Effector memory CD4-positive, alpha-beta T cell (primary cell): ENCODE measurements at places on chromosomes 5 and 9.

GRCh38 chr9:129994882-129995281, 48.1 kb downstream of the FNBP1 start:
- DNase-seq: no peak

DNA sequence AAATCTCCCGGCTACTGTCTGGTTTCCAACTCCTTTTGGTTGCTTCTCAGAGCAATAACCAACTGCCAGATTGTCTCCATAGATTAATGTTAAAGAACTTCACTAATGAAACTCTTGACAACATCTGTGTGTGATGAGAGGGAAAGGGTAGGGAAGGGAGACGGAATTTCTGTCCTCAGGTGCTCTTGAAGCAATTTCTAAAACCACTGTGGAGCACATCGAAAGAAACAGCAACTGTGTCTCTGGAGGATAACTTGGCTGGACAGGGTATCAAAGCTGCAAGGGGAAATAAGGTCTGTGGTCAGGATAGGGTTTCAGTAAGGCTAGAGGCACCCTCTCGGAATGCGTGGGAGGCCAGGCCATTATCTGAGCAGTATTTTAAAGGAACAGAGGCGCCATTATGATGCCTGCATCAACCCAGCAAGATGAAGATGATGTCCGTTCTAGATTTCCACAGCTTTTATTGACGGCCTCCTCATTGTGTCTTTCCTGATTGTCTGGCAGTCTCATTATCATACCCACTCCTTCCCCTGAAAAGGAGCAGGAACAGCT, 76.6 kb downstream of the RORB start:
- DNase-seq: no peak

DNA sequence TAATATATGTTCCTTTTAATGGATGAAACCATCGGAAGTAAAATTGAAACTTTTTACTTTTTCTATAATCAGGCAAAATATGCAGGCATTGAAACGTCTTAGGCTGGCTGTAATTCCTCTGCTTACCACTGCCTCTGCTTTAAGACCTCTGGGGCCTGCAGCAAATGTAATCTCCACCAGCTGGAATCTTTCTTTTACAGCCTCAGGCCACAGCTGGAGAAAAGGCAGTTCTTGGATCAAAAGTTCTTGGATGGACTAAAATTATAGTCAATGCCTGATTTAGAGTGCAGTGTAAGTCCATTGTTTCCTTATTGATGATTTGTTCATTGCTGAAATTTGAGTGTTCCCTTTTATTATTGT, 396.7 kb downstream of the KCTD16 start:
- no peak for DNase-seq

DNA sequence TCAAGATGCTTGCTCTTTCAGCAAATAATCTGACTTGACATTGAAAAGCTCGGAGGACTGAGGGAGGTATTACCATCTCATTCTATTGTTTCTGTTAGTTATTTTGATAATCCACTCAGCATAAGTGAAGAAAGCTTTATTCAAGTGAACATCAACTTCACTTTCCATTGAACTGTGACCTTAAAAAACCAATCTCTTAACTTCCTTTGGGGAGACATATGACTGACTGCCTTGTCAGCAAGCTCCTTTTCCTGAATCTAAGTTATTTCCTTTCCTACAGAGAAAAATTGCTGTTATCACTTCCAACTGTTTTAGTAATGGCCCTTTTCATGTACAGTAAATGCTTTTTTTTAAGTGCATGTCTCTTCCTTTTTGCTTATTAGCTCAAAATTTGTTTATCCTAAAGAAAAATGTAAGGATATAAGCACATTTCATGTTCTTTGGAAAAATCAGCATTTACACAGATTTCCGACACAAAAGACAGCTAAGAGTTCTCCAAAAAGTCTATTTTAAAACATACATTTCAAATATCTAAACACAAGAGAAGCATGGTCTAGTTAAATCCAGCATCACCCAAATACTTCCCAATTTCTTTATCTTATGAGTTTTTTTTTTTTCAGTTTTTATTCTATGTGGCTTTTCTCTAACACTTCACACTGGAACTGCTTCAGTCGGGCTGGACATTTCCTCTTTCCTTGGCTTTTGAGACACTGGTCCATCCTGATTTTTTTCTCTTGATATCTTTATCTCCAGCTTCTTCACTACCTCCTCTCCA, 117.9 kb upstream of the DAB2 start:
- DNase-seq: no peak

DNA sequence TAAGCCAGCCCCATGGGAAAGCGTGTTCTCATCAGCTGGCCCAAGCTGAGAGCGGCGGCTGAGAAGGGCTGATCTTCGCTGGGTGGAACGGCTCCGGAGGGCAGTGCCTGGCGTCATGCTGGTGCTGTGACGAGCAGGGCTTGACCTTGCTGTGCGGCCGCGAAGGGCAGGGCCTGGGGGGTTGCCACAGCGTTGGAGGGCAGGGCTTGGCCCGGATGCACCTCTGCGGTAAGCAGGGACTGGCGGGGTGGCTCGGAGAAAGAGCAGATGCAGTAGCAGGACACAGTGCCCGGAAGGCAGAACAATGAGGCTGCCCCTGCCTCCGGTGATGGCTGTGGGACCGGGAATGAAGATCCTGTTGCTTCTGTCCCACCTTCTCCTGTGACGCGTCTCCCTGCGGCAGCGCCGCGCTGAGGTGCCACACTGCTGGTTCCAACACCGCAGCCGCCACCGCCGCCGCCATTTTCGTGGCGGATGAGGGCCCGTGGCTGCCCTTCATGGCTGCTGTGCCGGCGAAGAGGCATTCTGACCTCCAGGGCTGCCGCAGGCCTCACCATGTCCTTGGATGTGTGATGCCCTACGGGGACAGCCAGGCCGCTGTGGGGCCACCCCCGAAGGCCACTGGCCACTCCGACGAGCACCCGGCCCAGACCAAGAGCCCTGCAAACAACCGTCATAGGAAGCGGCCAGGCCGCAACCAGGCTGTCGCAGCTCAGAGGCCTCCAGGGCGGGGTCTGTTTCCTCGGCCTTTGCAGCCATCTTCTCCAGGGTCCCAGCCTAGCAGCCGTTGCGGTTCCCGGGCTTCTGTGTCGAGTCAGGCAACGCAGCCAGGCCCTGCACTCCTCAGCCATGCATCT, 890.5 kb upstream of the CTNND2 start:
- no peak for DNase-seq

GRCh38 chr5:157463621-157464518, 3.9 kb downstream of the NIPAL4 start:
- DNase-seq: no peak

DNA sequence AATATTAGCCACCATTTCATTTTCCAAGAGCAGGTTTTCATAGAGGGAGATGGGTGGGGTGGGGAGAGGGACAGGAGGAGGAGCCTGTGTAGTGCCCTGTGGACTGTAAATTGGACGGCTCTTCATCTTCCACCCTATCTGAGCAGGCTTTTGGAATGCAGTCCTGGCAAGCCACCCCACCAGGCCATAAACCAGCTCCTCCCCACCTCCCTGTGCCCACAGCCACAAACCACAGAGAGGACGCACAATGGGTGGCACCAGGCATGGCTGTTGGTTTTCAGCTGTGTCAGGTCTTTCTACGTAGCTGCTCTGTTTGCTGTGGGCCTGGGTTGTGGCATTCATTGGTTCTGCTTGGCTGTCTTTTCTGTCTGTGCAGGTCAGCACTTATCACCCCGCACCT, 58.0 kb downstream of the PLAC8L1 start:
- DNase-seq: no peak

- no peak for DNase-seq
These were observed 442.5 kb upstream of the KLF4 start for GRCh38 chr9:107932046-107932445.

GRCh38 chr5:61732796-61733195, 400.7 kb downstream of the ZSWIM6 start:
- DNase-seq: no peak

DNA sequence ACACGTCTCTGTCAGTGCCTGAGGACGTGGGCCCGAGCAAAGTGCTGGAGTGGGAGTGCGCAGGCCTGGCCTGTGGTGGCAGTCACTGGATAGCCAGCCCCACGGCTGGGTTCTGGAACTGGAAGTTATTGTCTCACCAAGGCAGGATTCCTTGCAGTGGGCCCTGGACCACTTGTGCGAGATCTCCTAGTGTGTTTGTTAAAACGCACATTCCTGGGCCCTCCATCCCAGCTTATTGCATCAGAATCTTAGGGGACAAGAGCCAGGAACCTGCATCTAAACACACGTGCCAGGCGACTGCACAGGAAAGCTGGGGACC, 26.9 kb downstream of the PTPA start:
- no peak for DNase-seq

DNA sequence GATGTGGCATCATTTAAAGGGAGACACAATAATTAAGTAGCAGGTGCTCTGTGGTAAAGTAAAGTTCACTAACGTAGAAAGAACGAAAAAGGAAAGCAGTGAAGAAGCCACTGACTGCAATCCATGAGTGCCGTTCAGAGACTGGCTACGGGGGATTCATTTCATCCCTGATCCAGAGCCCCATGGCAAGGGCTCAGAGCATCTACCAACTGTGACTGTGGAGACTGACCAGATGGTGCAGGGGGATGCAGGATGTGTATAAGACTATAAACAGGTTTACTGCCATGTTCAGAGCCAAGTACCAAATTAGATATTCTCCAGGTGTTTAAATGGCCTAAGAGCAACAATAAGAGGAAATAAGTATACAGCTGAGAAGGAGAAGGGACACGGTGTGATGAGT, 47.7 kb downstream of the MARCHF11 start:
- DNase-seq: no peak

GRCh38 chr9:98191181-98191608, 1.2 kb downstream of the CORO2A start:
- DNase-seq: no peak

DNA sequence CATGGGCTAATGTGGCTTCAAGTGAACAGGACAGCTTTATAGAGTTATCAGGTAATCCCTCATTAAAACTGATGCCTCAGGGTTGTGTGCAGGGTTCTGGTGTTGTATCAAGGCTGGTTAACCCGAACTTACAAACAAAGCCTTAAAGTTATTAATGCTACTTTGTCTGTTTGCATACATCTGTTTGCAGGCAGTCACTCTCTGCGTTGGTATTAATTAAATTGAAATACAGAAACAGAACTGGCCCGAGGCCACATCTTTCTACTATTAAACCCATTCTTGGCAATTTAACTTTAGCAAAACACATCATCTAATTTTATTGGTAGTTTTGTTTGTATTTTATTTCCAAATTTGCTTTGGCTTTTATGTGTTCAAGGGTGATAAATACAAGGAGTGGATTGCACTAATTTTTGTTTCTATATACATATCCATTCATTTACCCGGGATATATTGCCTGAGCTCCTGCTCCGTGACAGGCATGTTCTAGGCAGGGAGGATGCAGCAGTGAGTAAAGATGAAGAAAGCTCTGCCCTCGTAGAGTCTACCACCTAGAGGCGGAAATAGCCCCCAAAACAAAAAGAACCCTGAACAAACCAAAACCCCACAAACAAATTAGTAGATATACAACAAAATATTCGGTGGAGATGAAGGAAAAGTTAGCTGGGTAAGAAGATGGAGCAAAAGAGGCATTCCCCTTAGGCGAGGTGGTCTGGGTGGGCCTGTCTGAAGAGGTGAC, 164.2 kb downstream of the MACROH2A1 start:
- DNase-seq: no peak

GRCh38 chr9:128249558-128249907, 26.3 kb downstream of the GOLGA2 start:
- no peak for DNase-seq

DNA sequence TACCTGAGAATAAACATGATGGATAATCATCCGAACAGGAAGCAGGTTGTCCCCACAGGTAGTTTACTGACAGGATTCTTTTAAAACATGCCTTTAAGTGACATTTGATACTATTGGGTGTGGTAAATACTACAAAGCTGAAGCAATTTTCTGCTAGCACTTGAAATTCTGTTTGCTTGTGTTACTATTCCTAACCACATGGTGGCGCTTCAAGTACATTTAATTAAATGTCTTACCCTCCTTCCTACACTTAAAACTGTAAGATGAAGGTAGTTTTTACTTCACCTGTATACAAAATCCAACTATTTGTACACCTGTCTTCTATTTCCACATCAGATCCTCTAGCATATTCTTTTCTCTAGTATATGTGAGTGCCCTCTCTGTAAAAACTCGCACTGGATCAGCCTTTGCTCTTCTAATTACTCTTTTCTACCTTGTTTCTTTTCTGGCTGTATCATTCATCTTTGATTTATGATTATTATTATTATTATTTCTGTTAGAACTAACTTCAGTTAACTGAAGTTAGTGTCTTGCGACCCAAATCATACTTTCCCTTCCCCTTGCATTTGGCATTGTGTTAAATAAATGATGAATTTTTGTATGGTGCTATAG, 18.4 kb downstream of the SLC25A46 start:
- DNase-seq: no peak

GRCh38 chr9:131094015-131094414, 2.3 kb upstream of the AIF1L start:
- no peak for DNase-seq
